Adrenal gland (tissue), 19 donors: ENCODE measurements at places on chromosomes 2 and 18.
A peak's percentile ranks its signal among the peaks of the same experiment; 100 is the strongest.

DNA sequence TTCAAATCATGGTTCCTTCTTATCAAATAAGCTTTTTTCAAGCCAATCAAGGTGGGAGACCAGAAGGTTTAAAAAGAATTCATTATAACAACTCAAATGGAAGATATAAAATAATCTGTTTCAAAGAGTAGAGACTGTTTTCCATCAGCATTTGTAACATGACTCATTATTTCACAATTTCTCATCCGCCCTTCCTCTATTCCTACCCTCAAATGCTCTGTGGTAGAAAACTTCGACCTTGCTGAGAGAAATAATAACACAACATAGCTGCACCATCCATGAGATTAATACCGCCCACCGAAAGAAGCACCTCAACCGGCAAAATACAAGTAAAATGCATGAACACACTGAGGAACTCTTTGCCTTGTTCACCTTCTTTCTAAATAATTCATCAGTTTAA is 2039.2 kb upstream of the CELF4 start:
- H3K27ac ChIP-seq, result no peak overlapping the region
- H3K4me3 ChIP-seq, result no peak overlapping the region
- H3K36me3 ChIP-seq, result no peaks in the 10 kb centered on the region
- DNase-seq, result no peak
- no peaks in the 10 kb centered on the region for H3K27me3 ChIP-seq

DNA sequence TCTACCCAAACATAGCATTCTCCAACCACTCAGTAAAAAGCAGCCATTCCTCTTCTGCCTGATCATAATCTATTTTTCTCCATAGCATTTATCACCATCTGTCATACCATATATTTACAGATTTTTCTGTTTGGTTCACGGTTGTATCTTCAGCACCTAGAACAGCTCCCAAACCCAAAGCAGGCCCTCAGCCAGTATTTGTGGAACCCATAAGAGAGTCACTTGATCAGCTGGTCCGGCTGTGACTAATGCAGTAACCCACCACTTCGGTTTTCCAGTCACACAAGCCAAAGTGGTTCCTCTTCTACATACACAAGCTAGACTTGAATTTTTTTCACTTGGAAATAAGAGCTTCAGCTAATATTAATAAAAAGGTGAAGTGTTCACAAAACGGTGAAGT is 511.6 kb upstream of the CELF4 start:
- DNase-seq, result no peak
- H3K4me1 ChIP-seq, result no peaks in the 10 kb centered on the region
- no peaks in the 10 kb centered on the region for H3K36me3 ChIP-seq
- no peak overlapping the region for H3K4me3 ChIP-seq
- H3K27me3 ChIP-seq, result no peaks in the 10 kb centered on the region

DNA sequence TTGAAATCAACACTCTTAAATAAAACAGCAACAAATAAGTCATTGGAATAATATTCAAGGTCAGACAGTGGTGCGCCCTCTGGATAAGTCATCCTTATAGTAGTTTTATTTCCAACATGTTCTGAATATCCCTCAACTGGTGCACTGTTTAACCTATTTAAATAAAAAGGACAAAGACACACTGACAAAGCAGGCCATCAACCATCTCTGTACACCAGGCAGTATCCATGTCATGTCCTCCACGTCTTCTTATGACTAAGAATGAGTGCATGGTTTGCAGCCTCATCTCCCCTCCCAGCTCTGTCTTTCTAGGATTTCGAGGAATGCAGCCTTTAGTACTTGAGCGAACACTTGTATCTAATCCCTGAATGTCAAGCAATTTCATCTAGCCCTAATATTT is 42.4 kb downstream of the ST3GAL5 start:
- no peak overlapping the region for H3K4me3 ChIP-seq
- no peak overlapping the region for H3K27ac ChIP-seq
- no peaks in the 10 kb centered on the region for H3K27me3 ChIP-seq
- DNase-seq, result no peak

GRCh38 chr2:219422952-219423534 is 4.9 kb downstream of the DES start:
- no peak overlapping the region for H3K27ac ChIP-seq
- DNase-seq, result no peak
- H3K36me3 ChIP-seq, result no peaks in the 10 kb centered on the region

- H3K36me3 ChIP-seq, result no peaks in the 10 kb centered on the region
- H3K4me3 ChIP-seq, result no peak overlapping the region
- H3K27ac ChIP-seq, result peak overlapping the region; percentile 4
- no peaks in the 10 kb centered on the region for H3K4me1 ChIP-seq
- H3K27me3 ChIP-seq, result no peaks in the 10 kb centered on the region
Measured at GRCh38 chr2:190646780-190647522, 1.9 kb upstream of the NAB1 start.

DNA sequence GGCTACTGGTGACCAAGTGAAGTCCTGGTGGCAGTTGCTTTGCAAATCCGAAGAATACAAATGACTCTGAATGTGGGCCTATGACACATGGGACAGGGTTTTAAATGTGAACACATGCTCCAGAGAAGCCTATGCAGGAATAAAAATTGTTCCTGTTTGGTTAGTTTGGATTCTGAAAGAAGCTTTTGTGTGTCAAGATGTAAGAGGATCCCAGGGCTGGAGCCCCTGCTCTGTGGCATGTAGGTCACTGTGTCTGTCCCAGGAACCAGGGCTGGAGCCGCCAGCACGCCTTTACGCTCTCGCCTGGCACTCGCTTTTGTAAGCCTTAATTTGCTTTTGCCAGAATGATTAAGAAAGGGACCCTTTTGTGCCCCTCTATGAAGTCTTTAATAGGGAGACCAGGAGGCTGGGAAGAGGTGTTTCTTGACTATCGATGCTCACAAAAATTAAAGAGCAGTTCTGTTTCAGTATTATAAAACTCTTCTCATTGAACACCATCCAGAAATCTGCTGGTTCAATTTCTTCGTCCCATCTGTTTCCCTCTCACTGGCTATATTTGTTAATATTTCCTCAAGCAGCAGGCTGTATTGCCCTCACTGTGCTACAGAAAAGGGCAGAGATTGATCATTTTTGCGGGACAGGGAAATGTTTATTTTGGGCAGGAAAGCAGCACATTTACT is 532.7 kb upstream of the POU3F3 start:
- no peak overlapping the region for H3K27ac ChIP-seq
- H3K27me3 ChIP-seq, result peaks cover 5% of the 10 kb centered on the region
- H3K4me3 ChIP-seq, result no peak overlapping the region
- H3K4me1 ChIP-seq, result no peaks in the 10 kb centered on the region
- no peaks in the 10 kb centered on the region for H3K36me3 ChIP-seq
- no peak for DNase-seq

- no peak overlapping the region for H3K27ac ChIP-seq
- H3K4me1 ChIP-seq, result no peaks in the 10 kb centered on the region
- H3K4me3 ChIP-seq, result no peak overlapping the region
- no peaks in the 10 kb centered on the region for H3K27me3 ChIP-seq
- DNase-seq, result no peak
- no peaks in the 10 kb centered on the region for H3K36me3 ChIP-seq
Measured at GRCh38 chr18:10169064-10169562, 255.3 kb downstream of the VAPA start.

- H3K4me3 ChIP-seq, result no peak overlapping the region
- no peaks in the 10 kb centered on the region for H3K27me3 ChIP-seq
- H3K36me3 ChIP-seq, result no peaks in the 10 kb centered on the region
Measured at GRCh38 chr2:234378440-234378839, 118.4 kb downstream of the ARL4C start.

DNA sequence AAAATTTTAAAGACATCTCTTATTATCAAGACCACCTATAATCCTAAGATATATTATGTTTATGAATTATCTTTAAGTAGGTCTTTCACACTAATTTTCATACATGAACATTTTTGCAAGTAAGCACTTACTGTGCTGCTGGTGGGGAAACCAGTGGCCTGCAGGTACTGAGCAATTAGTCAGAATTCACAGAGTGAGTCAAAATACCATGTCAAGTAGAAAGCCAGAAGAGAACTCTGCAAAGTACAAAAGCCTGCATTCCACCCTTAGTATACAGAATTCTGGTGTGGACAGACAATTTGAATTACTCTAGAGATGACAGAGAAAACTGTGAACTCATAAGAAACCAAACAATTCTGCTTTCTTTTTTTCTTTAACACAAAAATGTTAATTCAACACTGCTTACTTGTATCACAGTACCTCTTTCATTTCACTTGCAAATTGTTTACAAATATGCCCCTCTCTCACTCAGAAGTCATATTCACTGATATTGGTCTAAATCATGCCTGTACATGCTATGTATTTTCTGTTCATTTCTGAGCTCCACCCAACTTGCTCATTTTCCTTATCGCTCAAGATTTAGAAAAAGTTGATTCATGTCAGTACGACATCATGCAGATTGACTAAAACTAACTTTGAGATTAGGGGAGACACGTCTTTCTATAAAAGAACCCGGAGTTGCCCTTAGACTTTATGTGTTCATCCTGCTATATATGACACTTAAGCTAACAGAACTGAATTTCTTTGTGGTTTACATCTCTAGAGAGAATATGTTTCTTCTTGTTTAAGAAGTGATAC is 182.9 kb downstream of the IKZF2 start:
- H3K4me1 ChIP-seq, result no peaks in the 10 kb centered on the region
- no peak for DNase-seq
- no peaks in the 10 kb centered on the region for H3K27me3 ChIP-seq
- no peaks in the 10 kb centered on the region for H3K36me3 ChIP-seq
- no peak overlapping the region for H3K4me3 ChIP-seq
- H3K27ac ChIP-seq, result no peak overlapping the region

- no peak overlapping the region for H3K27ac ChIP-seq
- no peaks in the 10 kb centered on the region for H3K27me3 ChIP-seq
- no peaks in the 10 kb centered on the region for H3K4me1 ChIP-seq
- no peak for DNase-seq
- H3K4me3 ChIP-seq, result no peak overlapping the region
- H3K36me3 ChIP-seq, result no peaks in the 10 kb centered on the region
Measured at GRCh38 chr2:58027029-58027428, 19.6 kb upstream of the VRK2 start.

DNA sequence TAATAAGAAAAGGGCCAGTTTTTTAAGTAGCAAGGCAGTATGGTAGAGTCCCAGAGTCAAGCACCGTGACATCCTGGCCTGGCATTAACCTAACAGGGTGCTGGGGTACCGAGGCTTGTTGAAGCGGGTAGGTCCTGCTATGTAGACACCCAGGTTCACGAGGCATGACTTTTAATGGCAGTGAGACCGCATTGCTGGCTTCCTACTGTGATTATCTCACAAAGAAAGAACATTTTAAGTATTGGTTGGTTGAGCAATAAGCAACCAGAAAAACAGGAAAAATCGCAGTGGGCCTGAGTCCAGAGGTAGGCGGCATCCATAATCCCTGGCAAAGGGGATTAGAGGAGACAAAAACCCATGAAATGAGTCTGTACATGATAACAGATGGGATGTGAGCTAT is 927.9 kb upstream of the ACVR2A start:
- H3K4me3 ChIP-seq, result no peak overlapping the region
- no peaks in the 10 kb centered on the region for H3K27me3 ChIP-seq
- no peak overlapping the region for H3K27ac ChIP-seq
- DNase-seq, result no peak
- no peaks in the 10 kb centered on the region for H3K4me1 ChIP-seq

DNA sequence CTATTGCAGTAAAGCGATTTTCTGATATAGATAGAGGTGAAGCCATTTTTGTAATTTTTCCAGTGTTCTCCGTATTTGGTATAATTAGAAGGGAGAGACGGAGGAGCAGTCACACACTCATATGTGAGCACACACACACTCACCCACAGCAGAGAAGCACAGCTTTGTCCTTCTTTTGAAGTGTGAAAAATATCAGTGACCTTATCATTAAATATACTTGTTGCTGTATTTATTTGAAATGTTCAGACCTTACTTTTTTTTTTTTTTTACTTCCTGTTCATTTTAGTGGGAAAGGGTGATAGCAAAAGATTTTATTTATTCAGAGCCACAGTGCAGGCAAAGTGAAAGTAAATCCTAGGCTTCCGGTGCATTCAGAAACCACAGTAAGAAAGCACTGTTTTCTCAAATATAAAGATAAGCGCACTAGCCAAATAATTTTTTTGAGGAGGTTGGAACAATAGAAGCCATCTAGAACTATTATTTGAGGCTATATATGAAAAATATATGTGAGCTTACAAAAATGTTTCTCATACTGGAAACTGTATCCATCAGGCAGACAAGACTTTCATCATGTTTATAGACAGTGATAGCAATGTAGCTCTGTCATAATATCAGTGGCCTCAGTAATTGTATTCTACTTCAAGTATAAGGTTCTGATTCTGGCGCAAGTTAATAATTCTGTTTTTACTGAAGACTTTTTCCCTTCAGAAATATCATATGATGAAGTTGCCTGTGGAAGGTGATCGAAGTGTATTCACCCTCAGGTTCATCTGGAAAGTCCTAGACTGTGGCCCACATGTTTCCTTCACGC is 37.2 kb downstream of the TSHZ1 start:
- DNase-seq, result no peak
- H3K4me3 ChIP-seq, result no peak overlapping the region
- H3K27me3 ChIP-seq, result no peaks in the 10 kb centered on the region
- no peaks in the 10 kb centered on the region for H3K36me3 ChIP-seq

DNA sequence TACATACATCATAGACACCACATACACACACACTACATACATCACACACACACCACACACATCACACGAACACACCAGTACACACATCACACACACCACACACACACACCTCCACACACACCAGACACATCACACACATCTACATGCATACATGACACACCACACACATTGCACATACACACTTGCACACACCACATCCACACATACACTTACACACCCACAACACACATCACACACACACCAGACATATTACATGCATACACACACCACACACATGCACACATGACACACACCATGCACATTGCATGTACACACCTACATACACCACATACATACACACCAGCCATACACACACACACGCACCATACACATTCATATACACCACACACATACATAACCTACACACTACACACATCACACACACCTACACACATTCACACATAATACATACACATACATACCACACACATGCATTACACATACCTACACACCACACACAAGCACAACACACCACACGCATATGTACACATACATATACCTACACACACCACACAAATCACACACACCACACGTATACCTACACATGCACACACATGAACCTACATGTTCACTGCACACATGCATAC is 156.5 kb downstream of the NDUFA10 start:
- no peaks in the 10 kb centered on the region for H3K4me1 ChIP-seq
- no peak overlapping the region for H3K27ac ChIP-seq
- no peak for DNase-seq

DNA sequence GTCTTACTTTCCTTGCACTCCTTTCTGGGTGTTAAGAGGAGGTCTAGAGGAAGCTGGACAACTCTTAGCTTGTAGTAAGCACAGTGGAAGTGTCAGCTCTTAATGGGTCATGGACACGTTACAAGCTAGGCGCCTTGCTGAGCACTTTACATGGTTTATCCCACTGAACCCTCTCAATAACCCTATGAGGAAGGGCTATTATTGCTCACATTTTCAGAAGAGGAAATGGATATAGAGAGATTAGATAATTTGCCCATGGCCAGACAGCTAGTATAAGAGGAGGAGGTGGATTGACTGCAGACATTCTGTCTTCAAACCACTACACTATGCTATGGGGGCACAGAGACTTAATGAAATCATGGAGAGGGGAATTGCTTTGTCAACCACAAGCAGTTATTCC is 8.3 kb upstream of the IL1RN start:
- H3K27me3 ChIP-seq, result no peaks in the 10 kb centered on the region
- H3K4me1 ChIP-seq, result peaks cover 12% of the 10 kb centered on the region
- DNase-seq, result no peak
- H3K36me3 ChIP-seq, result no peaks in the 10 kb centered on the region
- no peak overlapping the region for H3K27ac ChIP-seq
